ENCODE measurements at places on chromosomes 2 and 18.

- DNase-seq, result no peak
These were observed 61.2 kb upstream of the RAB27B start for GRCh38 chr18:54767098-54767497.

DNA sequence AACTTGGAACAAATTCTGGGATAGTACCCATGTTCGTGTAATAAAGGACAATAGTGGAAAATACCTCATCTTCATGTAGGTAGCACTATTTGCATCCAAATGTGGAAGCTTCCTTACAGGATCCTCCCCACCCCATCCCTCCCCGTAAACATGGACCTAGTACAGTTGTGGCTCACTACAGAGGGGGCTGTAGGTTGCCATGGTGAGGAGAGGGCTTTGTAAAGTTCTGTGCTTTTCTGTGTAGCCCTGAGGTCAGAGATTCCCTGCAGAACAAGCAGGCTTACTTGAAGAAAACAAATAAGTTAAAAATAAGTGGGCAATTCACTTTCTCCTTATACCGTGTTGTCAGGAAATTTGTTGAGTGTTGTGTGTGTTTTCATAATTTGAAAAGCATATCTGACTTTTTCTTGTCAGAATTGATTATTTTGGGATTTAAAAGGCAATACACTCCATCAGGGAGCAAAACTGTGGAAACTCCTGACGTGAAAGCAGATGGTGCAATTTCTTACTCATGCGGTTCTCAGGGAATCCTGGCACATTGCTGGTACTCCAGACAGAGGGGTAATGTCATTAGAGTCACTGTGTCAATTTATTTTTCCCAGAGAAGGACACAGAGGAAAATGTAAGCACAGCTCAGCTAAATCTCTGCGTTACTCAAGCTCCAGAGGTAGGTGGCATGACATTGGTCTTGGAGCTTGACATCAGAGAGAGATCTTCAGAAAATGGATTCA lies 174.2 kb upstream of the LHCGR start:
- DNase-seq, result no peak

GRCh38 chr2:169771612-169772011 lies 27.1 kb upstream of the SSB start:
- DNase-seq, result no peak

GRCh38 chr2:233042549-233042948 lies 10.1 kb downstream of the NEU2 start:
- DNase-seq, result no peak

DNA sequence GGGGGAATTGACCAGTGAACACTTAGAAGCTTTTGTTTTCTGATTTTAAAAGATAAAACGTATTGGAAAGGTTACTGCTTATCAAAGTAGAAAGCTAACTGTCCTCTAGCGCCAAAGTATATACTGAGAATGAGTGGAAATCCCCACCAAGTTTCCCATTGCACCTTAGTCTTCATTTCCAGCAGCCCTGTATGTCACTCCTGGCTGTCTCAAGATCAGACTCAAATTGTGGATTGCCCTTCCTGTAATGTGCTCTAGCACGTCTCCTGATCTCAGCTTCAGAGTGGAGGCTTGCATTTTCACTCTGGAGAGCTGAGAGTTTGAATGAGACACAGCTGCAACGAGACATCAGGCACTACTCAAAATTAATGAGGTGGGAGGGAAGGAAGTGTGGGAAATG lies 26.6 kb downstream of the MFF start:
- no peak for DNase-seq

GRCh38 chr2:75513616-75514170 lies 47.0 kb downstream of the EVA1A start:
- no peak for DNase-seq

GRCh38 chr18:48238206-48238605 lies 171.0 kb downstream of the ZBTB7C start:
- no peak for DNase-seq

- DNase-seq, result no peak
These were observed 5.7 kb upstream of the DNER start for GRCh38 chr2:229719926-229720647.

GRCh38 chr18:79367989-79368388 lies 27.7 kb upstream of the NFATC1 start:
- DNase-seq, result no peak

- DNase-seq, result no peak
These were observed 25.5 kb downstream of the DSG1 start for GRCh38 chr18:31343454-31343853.

DNA sequence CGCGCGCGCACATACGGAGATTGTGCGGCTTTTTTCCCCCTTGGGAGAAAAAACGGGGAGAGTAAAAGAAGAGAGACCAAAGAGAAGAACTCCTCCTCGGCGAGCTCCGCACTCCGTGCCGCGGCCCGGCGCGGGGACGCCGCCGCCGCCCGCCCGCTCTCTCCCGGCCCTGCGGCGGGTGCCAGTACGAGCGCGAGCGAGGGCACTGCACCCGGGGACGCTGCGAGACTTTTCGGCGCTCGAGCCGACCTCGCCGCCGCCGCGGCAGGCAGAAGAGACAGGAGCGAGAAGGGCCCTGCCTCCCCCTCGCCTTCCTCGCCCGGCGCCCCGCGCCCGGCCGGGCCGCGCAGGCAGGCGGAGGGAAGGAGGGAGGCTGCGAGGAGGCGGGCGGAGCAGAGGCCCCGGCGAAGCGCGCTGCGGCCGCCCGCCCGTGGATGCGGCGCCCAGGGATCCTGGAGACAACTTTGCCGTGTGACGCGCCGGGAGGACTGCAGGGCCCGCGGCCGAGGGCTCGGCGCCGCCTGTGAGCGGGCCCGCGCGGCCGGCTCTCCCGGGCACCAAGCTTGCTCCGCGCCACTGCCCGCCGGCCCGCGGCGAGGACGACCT lies 857 bp upstream of the INHBB start:
- no peak for DNase-seq

- DNase-seq, result no peak
These were observed 14.5 kb upstream of the ASPRV1 start for GRCh38 chr2:69975853-69976462.

DNA sequence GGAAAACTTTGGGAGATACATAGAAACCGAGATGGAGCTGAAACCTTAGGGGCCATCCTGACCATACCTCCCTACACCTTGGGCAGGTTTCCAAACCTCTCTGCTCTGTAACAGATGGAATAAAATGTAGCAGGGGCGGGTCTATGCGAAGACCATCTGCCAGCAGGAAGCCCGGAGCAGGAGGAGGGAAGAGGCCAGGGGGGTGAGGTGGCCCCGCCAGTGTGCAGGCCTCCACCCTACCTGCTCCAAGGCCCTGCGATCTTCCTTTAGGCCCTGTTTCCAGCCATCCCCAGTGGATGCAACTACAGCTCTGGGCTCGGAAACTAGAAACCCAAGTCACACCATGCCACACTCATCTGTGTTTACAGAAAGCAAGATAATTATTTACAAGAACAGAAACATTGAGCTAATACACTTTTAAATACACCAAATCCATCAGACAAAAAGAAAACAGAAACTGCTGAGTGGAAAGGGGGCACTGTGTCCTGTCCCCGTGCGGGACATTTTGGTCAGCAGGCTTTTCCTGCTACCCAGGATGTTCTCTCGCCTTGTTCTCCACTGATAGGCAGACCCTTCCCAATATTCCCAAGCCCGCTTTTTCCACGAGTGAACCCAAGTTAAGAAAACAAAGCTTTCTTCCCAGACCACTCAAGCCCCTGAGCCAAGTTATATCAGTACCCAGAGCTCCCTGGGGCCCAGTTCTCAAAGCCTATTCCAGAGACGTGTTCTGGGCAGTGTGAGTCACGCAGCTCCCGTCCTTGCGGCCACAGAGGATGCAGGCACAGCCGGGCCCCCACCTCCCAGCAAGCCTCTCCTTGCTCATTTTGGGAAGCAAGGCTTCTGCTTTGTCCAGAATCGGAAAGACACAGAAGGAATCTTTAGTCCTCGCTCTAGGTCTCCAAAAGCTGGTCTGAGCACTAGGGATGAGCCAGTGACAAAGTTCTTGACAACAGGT lies 17.3 kb downstream of the CIB4 start:
- DNase-seq, result peak; percentile 40

- peak; percentile 60 for DNase-seq
These were observed 199.2 kb downstream of the TNS1 start for GRCh38 chr2:217803653-217803960.

DNA sequence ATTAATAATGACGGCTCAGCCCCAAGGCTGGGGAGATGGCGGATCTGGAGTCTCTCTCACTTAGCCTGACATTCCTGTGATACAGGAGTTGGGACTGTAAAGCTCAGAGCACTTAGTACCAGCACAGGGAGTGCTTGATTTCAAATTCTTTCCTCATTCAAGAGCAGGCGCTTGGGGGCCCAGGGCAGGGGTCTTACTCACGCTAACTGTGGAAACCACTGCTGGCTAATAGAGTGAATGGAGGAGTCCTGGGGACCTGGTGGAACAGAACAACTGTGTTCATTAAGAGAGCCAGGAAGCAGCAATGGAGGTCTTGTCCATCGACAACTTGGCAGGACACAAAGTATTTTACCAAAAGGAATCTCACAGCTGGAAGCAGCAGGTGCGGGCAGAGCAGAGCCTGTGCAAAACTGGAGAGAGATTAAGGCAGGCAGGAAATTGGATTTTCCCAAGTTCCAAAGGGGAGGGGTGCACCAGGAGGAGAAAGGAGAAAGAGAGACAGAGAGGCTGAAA lies 358.9 kb downstream of the TNS1 start:
- DNase-seq, result peak; percentile 83

DNA sequence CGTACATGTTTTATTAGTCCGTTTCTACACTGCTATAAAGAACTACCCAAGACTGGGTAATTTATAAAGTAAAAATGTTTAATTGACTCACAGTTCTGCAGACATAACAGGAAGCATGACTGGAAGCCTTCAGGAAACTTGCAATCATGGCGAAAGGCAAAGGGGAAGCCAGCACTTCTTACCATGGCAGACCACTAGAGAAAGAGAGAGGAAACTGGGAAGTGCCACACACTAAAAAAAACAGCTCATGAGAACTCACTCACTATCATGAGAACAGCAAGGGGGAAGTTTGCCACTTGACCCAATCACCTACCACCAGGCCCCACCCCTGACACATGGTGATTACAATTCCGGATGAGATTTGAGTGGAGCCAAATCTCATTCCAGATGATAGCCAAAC lies 466.2 kb downstream of the IRS1 start:
- DNase-seq, result no peak

- no peak for DNase-seq
These were observed 188.5 kb downstream of the EIPR1 start for GRCh38 chr2:3189076-3189591.

GRCh38 chr2:230496891-230497290 lies 80.9 kb downstream of the SP100 start:
- no peak for DNase-seq

- DNase-seq, result no peak
These were observed 247.2 kb upstream of the RAB12 start for GRCh38 chr18:8361941-8362471.

GRCh38 chr2:3422161-3422779 lies 42.8 kb downstream of the TRAPPC12 start:
- DNase-seq, result no peak

DNA sequence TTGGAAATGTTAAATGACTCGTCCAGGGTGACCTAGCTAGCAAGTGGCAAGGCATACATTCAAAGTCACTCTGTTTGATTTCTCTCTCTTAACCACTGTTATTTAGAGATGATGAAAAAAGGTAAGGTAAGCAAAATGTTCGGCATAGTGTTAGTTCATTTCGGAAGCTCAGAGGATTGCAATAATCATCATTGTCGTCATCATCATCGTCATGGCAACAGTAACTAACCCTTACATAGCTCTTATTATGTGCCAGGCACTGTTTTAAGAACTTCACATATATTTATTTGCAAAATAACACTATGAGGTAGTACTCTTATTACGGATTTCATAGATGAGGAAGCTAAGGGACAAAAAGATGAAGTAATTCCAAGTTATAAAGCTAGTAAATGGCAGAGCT lies 292.7 kb upstream of the CXCR4 start:
- no peak for DNase-seq

DNA sequence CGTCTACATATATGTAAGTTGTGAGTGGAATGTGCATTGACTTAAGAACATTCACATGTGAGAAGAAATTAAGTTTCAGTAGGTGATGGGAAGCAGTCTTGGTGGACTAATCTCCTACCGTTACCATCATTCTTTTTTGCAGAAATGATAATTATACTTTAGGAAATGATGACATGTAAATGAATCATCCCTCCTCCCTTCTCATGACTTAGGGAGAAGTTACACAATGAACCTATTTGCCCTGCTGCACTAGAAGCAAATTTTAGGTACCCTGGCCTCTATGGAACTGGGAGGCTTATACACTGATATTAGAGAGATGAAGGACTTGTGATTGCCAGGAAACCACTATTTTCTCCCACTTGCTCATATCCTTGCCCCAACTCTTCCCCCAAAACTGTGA lies 214.2 kb downstream of the CALCRL start:
- DNase-seq, result no peak

DNA sequence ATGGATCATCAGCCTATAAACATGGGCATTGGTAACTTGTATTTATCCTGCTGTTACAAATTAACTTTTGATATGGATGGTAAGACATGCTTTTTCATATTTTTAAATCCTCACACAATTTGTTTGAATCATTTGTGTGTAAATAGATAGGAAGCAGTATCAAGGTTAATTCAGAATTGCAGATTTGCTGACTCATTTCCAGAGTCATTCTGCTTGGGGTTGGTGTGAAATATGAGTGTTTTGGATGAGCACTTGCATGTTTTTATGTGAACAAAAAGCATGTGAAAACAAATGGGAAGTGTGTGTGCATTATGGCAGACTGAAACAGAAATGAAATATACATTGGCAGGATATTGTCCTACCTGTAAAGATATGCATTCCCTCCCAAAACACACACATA lies 11.8 kb downstream of the CCDC85A start:
- DNase-seq, result no peak

DNA sequence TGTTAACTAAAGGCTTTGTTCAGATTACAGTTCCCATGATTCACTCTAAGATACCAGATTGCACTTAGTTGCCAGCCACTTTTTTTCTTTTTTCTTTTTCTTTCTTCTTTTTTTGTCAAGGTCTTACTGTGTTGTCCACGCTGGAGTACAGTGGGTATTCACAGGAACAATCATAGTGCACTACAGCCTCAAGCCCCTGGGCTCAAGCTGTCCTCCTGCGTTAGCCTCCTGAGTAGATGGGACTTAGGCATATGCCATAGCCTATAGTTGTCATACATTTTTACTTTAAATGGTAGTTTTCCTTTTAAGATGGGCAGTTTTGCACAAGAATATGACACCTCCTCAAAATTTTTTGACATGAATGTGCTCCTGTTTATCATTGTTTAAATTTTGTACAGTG lies 2.1 kb downstream of the UGP2 start:
- no peak for DNase-seq

DNA sequence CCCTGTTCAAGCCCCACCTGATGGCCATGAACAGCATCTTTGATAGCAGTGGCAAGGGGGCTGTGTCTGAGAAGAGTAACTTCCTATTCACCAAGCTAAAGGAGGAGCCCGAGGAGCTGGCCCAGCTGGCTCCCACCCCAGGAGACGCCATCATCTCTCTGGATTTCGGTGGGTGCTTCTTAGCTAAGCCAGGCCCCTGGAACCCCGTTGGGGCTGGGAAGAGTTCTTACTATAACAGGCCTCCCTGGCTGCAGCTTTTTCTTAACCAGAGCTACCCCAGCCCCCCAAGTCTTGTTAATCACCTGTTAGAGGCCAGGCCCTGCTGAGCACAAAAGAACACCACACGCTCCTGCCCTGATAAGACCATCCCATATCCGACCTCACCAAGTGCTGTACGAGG lies 79.4 kb downstream of the EPAS1 start:
- peak; percentile 47 for DNase-seq

All from left forelimb (tissue), 1 donor.